NCI-H526 (cell line): ENCODE measurements at places on chromosomes 7 and 10.

GRCh38 chr7:122302761-122303530 lies 1.6 kb downstream of the FEZF1 start:
- DNase-seq = no peak

- no peak for DNase-seq
These were observed 879.1 kb upstream of the C7orf33 start for GRCh38 chr7:147711447-147711846.

DNA sequence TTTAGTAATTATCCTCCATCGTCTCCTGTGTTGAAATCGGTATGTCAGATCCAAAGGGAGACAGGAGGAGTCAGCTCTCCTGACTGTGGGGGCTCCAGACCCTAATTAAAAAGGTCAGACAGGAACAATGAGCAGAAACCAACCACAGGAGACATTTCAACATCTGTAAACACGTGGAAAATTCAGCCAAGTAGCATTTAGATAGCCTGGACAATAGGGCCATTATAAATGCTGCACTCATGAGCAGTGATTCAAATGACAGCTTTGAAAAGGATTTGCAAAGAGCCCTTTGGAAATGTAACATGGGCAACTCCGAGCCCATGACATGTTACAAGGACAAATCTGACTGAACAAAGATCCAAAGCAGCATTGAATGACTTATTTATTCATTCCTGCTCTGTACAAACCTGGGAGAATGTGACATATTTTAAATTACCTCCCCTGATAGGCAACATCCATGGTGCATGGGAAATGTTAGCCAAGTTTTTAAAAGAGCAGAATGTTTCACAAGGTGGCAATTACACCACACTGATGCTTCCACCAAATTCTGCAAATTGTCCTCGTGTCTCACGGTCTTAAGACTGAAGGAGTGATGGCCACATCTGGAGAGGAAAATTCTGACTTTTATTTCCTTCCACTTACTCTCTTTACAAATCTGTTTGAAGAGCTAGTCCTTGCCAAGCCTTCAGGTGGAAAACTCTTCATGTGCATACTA lies 113.3 kb upstream of the KMT2E start:
- DNase-seq = no peak

GRCh38 chr7:646951-647350 lies 79.5 kb upstream of the DNAAF5 start:
- no peak for DNase-seq
